ENCODE measurements at places on chromosomes 4 and X.

- DNase-seq = no peak
- no peak overlapping the region for H3K4me3 ChIP-seq
- no peaks in the 10 kb centered on the region for H3K36me3 ChIP-seq
- no peaks in the 10 kb centered on the region for H3K4me1 ChIP-seq
- no peak overlapping the region for H3K27ac ChIP-seq
Observed at GRCh38 chrX:43581888-43582539, 74.1 kb upstream of the MAOA start.

- no peak overlapping the region for H3K4me3 ChIP-seq
- no peaks in the 10 kb centered on the region for H3K4me1 ChIP-seq
- no peaks in the 10 kb centered on the region for H3K36me3 ChIP-seq
- DNase-seq = no peak
Observed at GRCh38 chrX:75911716-75912115, 126.7 kb upstream of the MAGEE2 start.

DNA sequence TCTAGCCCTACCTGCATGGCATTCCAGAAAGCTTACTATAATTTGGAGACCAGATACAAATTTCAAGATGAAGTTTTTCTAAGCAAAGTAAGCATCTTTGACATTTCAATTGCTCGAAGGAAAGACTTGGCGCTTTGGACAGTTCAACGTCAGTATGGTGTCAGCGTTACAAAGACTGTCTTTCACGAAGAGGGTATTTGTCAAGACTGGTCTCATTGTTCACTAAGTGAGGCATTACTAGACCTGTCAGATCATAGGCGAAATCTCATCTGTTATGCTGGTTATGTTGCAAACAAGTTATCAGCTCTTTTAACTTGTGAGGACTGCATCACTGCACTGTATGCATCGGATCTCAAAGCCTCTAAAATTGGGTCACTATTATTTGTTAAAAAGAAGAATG, 17.6 kb downstream of the THAP9 start:
- H3K27ac ChIP-seq = no peak overlapping the region
- H3K4me1 ChIP-seq = peaks cover 16% of the 10 kb centered on the region
- DNase-seq = no peak
- no peaks in the 10 kb centered on the region for H3K27me3 ChIP-seq
- peaks cover 6% of the 10 kb centered on the region for H3K36me3 ChIP-seq

GRCh38 chr4:37999000-37999716, 39.0 kb downstream of the PTTG2 start:
- no peaks in the 10 kb centered on the region for H3K36me3 ChIP-seq
- no peak for DNase-seq
- H3K4me1 ChIP-seq = peaks cover 28% of the 10 kb centered on the region
- H3K27ac ChIP-seq = no peak overlapping the region

DNA sequence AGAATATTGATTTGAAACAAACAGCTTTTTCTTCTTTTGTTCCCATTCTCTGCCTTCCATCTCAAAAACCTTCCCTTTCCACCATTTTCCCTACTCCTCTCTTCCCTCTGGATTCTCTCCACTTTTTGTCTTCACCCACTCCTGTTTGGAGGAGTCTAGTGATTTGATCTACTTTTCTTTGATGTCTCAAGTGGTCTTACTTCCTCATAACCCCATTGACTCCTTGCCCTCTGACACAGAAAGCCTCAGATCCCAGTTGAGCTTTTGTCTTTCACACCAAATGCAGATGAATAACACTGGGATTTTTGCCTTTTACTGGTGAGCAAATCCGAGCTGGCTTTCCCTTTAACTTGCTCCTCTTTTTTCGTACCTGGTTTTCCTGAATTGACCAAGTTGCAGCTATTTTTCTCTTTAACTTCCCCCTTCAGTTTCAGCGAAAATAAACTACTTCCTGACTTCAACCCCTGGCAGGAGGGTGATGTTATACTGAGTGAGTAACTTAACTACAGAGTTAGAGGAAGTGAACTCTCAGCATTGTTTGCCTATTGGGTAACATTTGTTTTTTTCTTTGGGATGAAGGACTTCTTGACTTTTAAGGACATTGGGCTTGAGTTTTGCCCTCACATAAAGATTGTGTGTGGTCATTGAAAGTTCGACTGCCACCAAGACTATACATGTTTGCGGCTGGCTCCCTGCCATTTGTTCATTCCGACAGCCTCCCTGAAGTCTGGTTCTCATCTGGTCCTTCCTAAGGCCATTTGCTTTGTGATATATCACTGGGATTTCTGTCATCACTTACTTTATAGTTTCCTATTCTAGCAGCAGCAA, 392.8 kb upstream of the NR3C2 start:
- H3K4me1 ChIP-seq = peaks cover 14% of the 10 kb centered on the region
- H3K36me3 ChIP-seq = no peaks in the 10 kb centered on the region
- no peak for DNase-seq
- H3K27ac ChIP-seq = no peak overlapping the region

DNA sequence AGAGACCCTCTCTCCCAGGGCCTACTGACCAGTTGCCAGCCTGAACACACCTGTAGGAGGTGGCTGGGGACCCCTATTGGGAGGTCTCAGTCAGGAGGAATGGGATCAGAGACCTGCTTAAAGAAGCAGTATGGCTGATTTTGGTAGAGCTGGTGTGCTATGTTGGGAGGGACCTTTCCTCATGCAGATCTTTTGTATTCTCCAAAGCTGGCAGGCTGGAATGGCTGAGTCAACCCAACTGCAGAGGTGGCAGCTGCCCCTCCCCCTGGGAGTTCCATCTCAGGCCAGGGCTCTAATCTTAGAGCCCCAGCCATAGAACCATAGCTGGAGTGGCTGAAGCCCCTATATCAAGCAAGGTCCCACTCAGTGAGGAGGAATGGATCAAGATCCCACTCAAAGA, 279.3 kb upstream of the BMP3 start:
- no peaks in the 10 kb centered on the region for H3K4me1 ChIP-seq
- no peak overlapping the region for H3K27ac ChIP-seq
- H3K4me3 ChIP-seq = no peak overlapping the region
- H3K27me3 ChIP-seq = peaks cover 26% of the 10 kb centered on the region
- no peak for DNase-seq

DNA sequence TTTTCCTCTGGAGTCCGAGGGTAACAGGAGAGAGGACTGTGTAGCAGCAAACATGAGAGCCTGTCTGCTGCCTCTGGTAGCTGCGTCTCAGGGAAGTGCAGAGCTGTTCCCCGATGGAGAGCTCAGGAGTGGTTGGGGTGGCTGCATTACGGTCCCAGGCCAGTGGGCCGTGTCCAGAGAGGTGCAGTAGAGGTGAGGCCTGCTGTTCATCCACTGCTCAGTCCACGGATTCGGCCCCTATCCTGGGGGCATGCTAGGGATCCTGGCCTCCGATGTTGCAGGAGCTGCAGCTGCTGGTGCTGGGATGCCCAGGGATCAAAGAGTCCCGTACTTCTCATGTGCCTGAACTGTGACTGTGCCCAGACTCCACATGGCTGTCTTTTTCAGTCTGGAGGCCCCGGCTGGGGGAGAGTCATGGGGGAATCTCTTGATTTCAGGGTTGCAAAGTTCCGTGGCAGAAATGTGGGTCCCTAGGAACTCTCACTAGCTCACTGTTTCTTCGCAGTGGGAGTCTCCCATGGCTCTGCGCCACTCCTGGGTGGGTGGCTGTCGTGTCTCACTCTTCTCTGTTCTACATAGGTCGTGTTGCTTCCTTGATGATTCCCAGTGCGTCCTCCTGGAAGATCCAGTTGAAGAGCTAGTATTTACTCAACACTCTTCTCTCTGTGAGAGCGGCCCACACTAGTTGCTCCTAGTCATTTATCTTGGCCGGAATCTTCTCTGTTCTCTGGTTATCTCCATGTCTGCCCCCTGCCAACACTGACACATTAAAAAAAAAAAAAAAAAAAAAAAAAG, 109.5 kb upstream of the CENPE start:
- peaks cover 39% of the 10 kb centered on the region for H3K4me1 ChIP-seq
- peak overlapping the region; percentile 39 for H3K4me3 ChIP-seq
- peak; percentile 5 for DNase-seq
- no peaks in the 10 kb centered on the region for H3K27me3 ChIP-seq

GRCh38 chrX:15087747-15088146, 182.1 kb downstream of the ASB9 start:
- H3K4me3 ChIP-seq = no peak overlapping the region
- no peak for DNase-seq
- H3K27me3 ChIP-seq = no peaks in the 10 kb centered on the region

DNA sequence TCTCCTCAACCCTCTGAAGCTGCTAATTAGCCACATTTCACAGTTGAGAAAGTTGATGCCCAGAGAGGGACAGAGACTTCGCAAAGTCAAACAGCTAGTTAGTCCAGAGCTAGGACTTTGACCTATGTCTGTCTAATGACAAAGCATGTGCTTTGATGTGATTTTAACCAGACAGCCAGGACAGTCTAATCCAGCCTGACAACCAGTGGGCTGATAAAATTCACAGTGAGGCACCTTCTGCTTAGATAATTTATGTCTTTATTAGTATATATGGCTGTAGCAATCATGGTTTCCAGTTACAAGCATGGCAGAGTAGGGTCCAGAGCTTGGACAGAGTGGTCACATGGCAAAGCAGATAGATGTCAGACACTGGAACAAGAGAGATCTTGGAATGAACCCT, 133.6 kb upstream of the C1QTNF7 start:
- H3K27me3 ChIP-seq = no peaks in the 10 kb centered on the region
- no peak overlapping the region for H3K27ac ChIP-seq
- H3K4me1 ChIP-seq = no peaks in the 10 kb centered on the region
- no peak for DNase-seq

DNA sequence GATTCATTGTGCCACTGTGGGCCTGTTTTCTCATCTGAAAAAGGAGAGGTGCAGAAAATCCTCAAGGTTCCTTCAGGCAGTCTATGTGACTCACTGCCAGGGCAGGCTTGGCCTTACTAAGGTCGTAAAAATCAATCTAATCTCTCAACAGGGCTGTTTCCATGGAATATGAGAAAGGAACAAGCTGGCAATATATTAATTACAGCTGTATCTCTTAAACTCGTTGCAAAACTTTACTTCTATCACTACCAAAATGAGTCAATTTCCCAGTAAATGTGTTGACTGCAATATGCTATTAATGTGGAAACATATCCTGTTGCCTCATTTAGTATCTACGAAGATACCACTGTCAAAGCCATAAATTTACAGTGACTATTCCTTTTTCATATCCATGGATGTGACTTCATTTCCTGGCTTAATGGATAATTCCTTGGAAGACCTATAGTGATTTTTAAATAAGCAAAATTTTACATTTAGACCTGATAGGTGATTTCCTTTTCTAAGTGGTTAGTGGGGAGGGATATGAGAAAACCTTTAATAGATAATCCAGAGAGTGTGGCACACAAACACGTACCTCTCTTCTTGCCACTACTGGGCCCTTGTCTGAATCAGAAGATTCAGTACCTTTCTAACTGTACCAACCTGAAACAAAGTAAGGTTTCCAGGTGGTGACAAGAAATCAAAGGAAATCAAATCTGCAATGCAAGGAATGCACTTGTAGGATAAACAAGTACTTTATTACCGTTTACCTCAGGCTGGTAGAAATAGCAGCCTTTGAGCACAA, 127.4 kb upstream of the FTHL17 start:
- DNase-seq = no peak
- H3K27ac ChIP-seq = no peak overlapping the region
- no peaks in the 10 kb centered on the region for H3K27me3 ChIP-seq
- peaks cover 8% of the 10 kb centered on the region for H3K36me3 ChIP-seq
- H3K4me1 ChIP-seq = no peaks in the 10 kb centered on the region

DNA sequence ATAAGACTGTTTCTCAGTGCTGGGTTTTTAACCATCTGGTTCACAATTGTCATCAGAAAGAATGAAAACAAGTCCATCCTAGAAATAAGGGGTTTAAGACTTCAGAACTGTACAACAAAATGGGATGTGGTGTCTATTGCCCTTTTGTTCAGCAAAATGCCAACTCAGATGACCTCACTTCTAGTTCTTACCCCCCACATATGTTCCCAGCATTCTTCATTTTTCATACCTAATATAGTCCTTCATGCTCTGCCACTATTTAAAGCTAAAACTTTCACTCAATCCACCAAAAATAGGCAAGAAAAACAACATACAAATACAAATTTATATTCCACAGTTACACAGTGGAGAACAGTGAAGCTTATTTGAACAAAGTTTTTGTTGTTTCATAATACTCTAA, 111.4 kb downstream of the SORBS2 start:
- H3K4me1 ChIP-seq = peaks cover 12% of the 10 kb centered on the region
- H3K27me3 ChIP-seq = no peaks in the 10 kb centered on the region
- no peak overlapping the region for H3K4me3 ChIP-seq
- H3K27ac ChIP-seq = no peak overlapping the region
- no peak for DNase-seq
- peaks cover 5% of the 10 kb centered on the region for H3K36me3 ChIP-seq
